ENCODE measurements at places on chromosomes 7 and 10.

DNA sequence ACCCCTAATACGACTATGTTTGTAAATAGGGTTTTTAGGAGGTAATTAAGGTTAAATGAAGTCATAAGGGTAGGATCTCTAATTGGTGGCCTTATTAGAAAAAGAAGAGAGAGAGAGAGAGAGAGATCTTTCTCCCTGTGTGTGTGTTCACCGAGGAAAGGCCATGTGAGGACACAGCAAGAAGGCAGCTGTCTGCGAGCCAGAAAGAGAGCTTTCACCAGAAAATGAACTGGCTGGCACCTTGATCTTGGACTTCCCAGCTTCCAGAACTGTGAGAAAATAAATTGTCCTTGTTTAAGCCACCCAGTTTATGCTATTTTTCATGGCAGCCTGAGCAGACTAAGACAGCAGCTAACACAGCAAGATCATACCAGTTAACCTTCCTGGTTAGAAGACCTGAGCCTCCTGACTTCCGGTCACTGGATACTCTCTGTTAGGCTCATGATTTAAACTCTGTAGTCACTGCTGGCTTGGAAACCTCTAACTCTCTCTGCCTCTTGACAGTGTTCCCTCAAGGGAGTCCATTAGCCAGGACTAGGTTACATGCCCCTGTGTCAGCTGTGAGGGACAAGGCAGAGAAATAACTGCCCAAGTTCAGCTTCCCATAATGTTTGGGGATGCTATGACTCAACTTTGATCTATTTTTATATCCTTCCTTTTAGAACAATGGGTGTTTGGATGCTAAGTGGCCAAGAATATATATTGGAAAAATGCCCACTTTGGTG lies 102.3 kb downstream of the DYNC1I1 start:
- DNase-seq = no peak

- DNase-seq = no peak
Observed at GRCh38 chr7:121214657-121215056, 114.1 kb upstream of the WNT16 start.

DNA sequence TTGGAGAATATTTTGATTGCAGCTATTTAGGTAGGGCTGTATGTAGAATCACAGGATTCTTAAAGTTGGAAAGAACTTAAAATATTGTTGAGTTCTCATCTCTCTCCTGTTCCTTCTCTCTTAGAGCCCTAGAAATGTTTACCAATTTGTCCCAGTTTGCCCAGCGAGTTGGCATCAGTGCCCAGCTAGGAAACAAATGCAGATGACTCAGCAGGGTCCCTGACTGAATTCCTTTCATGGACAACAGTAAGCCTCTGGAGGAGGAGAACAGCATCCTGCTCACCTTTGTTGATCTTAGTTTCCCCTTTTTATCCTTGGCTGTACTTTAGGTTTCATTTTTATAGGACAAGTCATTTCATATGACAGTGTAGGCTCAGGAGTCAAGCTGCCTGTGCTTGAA lies 89.3 kb downstream of the SEC23IP start:
- DNase-seq = no peak

DNA sequence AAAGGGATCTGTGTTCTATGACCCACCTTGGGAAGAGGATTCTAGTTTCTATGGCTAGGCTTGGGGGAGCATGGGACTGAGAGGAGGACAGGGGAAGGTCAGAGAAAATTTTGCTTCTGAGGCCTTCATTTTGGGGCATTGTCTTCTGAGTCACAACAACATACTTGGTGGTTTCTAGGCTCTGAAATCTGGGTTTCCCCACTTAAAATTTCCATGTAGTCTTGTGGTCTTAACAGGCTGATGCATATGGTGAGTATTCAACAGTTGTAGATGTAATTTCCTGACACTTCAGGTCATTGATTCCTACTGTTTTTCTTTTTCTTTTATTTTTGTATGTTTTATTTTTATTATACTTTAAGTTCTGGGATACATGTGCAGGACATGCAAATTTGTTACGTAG lies 88.5 kb downstream of the ANKRD7 start:
- no peak for DNase-seq

- DNase-seq = no peak
Observed at GRCh38 chr10:33669904-33670303, 335.4 kb upstream of the NRP1 start.
